ENCODE measurements at places on chromosomes 5 and 9.

DNA sequence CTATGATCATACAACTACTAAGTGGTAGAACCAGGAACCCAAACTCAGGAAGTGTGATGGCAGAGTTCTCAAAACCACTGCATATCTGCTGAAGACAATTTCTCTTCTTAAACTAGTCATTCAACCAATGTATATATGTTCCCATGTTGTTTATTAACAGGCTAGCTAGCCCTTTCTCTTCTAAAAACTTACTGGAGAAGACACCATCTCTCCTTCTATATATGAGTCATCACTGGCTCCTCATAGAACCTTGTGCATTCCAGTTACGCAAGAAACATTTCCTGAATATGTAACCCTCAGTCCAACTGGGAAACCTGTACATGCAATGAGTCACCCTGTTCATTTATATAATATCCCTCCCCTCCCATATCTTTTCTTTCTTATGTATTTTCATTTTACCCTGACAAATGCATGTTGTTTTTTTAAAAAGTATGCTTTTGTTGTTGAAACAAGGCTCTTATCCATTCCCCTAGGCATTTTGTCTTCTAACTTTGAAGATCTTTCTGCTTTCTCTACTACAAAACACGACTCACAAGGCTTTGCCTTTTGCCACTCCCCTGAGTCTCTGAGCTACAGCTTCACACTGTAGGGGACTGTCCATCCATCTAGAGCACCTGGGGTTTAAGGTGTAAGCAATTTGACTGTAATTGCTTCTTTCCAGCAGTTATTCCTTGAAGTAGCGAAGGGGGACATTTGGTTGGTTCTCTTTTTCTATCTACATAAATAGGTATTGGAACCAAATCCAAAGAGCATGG, 119.5 kb downstream of the ANXA1 start:
- peak; percentile 93 for DNase-seq

GRCh38 chr5:57770039-57770438, 287.4 kb upstream of the ACTBL2 start:
- no peak for DNase-seq

DNA sequence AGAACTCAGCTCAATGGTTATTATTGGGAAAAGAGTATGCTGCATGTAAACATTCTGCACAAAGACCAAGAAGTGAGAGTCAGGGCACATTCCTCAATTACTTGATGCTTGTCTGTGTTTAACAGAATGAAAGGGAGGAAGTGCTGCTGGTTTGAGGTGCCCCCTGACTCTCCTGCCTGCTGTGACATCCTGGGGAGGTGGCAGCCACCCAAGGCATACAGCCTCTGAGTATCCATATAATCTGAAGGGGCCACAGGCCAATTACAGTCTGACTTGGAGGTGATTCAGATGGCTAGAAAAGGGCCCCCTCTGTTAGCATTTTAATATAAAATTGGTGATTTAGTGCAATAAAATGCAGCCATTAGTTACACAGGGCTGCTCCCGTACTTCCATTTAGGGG, 313.8 kb downstream of the ASTN2 start:
- no peak for DNase-seq

DNA sequence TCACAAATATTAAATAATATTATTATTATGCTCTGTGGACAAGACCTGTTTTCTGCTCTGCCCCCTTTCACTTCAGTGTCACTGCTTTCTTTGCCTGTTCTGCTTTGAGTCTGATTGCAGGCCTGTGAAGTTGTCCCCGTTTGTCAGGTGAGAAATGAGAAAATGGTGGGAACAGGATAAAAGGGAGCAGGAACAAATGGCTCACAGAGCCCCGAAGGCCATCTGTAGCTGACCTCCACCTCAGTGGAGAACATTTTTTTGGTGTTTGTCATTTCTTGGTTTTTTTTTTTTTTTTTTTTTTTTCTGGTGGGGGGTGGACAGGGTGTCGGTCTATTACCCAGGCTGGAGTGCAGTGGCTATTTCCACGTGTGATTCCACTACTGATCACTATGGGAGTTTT, 13.2 kb upstream of the S100Z start:
- peak; percentile 62 for DNase-seq

DNA sequence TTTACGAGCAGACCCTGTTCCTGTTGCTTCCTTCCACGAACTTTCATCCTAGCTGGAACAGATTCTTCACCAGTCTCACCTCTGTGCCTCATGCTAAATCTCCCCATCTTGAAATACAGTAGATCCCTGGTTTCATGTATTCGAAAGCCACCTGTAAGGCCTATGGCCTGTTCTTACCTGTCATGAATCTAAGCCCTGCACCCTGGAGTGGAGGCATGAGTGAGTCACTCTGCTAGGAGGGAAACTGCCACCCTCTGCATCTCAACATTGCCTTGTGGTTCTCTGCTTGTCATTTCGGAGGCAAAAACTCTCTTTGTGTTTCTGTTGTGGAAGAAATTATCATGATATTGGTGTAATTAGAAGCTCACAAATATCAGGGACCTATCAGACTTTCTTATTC, 320.0 kb downstream of the ENC1 start:
- no peak for DNase-seq
